ENCODE measurements at places on chromosomes 5 and 9. TPM values are rescaled to one million over a fixed set of nuclear protein-coding genes. Genes with fewer than 3 reads are reported as not detected.

The ADGRD2 gene
- total RNA-seq, result not detected

The ADRB2 gene
- 0.37 TPM for total RNA-seq

The BAAT gene
- total RNA-seq, result 0.07 TPM

- DNase-seq, result no peak
- H3K36me3 ChIP-seq, result no peaks in the 10 kb centered on the region
- H3K4me1 ChIP-seq, result peaks cover 18% of the 10 kb centered on the region
- no peak overlapping the region for H3K27ac ChIP-seq
Observed at GRCh38 chr9:127384016-127384730, 12.8 kb upstream of the SLC2A8 start.

- peaks cover 29% of the 10 kb centered on the region for H3K4me1 ChIP-seq
- no peaks in the 10 kb centered on the region for H3K27me3 ChIP-seq
- DNase-seq, result no peak
Observed at GRCh38 chr5:134592141-134592746, 40.4 kb downstream of the SAR1B start.

The COL23A1 gene
- total RNA-seq, result 0.07 TPM

GRCh38 chr5:124538931-124539330 is 207.5 kb downstream of the ZNF608 start:
- no peak for DNase-seq
- no peak overlapping the region for H3K27ac ChIP-seq
- no peaks in the 10 kb centered on the region for H3K36me3 ChIP-seq
- H3K27me3 ChIP-seq, result no peaks in the 10 kb centered on the region
- no peak overlapping the region for H3K4me3 ChIP-seq

DNA sequence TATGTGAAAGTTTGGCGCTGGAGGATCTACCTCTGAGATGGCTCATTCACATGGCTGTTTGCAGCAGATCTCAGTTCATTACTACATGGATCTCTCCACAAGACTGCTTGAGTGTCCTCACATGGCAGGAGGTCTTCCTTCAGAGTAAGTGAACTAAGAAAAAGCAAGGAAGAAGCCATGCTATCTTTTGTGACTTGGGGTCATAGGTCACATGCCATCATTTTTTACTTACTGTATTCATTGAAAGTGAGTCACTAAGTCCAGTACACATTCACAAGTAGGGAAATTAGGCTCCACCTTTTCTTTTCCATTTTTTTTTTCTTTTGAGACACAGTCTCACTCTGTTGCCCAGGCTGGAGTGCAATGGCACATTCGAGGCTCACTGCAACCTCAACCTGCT is 8.7 kb upstream of the CDKN2AIPNL start:
- H3K27me3 ChIP-seq, result no peaks in the 10 kb centered on the region
- H3K4me1 ChIP-seq, result no peaks in the 10 kb centered on the region
- no peak for DNase-seq
- H3K36me3 ChIP-seq, result no peaks in the 10 kb centered on the region

DNA sequence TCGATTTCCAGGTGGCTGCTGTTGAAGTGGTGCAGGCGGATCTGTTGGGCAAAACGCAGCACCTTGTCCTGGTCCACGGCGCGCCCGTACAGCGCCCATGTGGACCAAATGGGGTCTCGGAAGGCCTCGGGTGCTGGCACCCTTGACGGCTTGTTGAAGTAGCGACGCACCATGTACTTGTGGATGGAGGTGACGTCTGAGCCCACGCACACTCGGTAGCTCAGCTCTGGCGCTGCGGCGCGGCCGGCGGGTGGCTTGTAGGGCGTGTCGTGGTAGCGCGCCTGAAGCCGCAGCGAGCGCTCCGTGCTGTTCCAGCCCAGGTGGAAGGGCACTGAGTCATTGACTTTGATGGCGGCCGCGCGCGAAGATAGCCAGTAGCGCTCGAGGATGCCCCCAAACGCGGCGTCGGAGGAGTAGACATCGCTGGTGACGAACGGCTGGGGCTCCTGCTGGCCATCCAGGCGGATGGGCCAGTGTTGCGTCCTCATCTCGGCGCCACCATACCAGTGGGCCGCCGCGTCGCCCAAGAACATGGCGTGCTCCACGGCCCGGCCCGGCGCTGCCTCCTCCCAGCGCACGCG is 4.7 kb downstream of the MYORG start:
- peaks cover 10% of the 10 kb centered on the region for H3K36me3 ChIP-seq
- no peak overlapping the region for H3K27ac ChIP-seq
- no peak overlapping the region for H3K4me3 ChIP-seq
- H3K4me1 ChIP-seq, result peaks cover 14% of the 10 kb centered on the region
- no peak for DNase-seq

- no peak overlapping the region for H3K27ac ChIP-seq
- H3K27me3 ChIP-seq, result no peaks in the 10 kb centered on the region
- no peaks in the 10 kb centered on the region for H3K36me3 ChIP-seq
- no peak overlapping the region for H3K4me3 ChIP-seq
- no peaks in the 10 kb centered on the region for H3K4me1 ChIP-seq
Observed at GRCh38 chr5:116359592-116359991, 215.0 kb downstream of the SEMA6A start.

DNA sequence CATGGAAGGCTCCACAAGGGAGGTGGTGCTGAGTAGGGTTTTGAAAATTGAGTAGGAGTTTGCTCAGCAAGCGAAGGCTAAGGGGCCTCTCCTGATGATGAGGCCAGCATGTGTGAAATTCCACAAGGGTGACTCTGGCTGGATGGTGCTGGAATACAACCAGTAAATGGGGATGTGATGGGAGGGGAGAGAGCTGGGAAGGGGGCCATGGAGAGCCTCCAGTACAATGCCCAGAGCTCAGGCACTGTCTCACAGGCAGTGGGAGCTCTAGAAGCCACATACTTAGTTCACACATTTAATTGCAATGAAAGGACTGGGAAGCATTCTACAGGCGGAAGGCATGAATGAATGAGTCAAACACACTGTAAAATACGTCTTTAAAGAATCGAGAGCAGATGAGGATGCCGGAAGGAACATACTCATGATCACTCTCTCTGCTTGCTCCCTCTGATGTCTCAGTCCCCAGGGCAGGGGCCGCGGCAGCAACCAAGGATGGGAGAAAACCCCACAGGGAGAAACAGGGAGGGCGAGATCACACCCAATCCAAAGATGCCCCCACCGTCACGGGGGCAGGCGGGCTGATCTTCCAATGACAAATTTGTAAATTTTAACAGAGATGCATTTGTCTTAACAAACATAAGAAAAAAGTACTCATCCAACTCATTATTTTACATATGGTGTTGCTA is 261.0 kb downstream of the NSG2 start:
- no peak for DNase-seq
- no peak overlapping the region for H3K4me3 ChIP-seq
- peaks cover 8% of the 10 kb centered on the region for H3K27me3 ChIP-seq
- H3K4me1 ChIP-seq, result no peaks in the 10 kb centered on the region
- no peak overlapping the region for H3K27ac ChIP-seq
- H3K36me3 ChIP-seq, result no peaks in the 10 kb centered on the region

DNA sequence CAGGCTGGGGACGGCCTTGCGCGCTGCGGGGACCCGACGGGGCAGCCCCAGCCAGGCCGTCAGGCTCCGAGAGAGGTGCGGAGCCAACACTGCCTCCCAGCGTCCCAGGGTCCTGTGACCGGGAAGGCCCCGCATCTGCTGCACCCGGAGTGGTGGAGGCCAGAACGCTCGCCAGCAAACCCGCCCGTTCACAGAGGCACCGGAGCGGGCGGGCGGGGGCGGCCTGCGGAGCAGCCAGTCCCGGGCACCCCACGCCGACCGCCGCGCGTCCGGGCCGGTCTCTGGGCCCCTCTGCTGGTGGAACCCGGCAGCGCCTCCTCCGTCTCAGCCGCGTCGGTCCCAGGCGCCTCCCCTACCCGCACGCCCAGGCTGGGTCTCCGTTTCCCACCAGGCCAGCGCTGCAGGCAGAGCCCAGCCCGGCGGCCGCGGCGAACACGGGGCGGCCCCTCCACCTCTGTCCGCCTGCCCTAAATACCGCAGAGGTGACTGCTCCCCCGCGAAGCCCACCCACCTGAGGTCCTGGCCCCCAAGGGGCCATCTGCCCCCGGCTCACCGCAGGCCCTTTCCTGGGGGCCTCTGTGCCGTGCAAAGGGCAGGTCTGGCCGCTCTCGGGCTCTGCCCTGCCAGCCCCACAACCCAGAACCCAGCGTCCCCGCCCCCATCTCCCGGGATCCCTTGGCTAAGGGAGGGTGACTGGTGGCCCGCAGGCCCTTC is 15.9 kb downstream of the EXD3 start:
- no peak overlapping the region for H3K4me3 ChIP-seq
- peaks cover 3% of the 10 kb centered on the region for H3K4me1 ChIP-seq
- peaks cover 5% of the 10 kb centered on the region for H3K36me3 ChIP-seq
- DNase-seq, result peak; percentile 93

GRCh38 chr9:90966480-90967144 is 165.0 kb downstream of the SYK start:
- peaks cover 2% of the 10 kb centered on the region for H3K27me3 ChIP-seq
- peaks cover 25% of the 10 kb centered on the region for H3K4me1 ChIP-seq
- peak overlapping the region; percentile 80 for H3K27ac ChIP-seq
- no peak for DNase-seq

The MED7 gene
- total RNA-seq, result 13.2 TPM

- peaks cover 9% of the 10 kb centered on the region for H3K27me3 ChIP-seq
- peak overlapping the region; percentile 87 for H3K27ac ChIP-seq
- peaks cover 35% of the 10 kb centered on the region for H3K4me1 ChIP-seq
- DNase-seq, result no peak
Observed at GRCh38 chr5:177445917-177446199, 756 bp upstream of the PRR7 start.

DNA sequence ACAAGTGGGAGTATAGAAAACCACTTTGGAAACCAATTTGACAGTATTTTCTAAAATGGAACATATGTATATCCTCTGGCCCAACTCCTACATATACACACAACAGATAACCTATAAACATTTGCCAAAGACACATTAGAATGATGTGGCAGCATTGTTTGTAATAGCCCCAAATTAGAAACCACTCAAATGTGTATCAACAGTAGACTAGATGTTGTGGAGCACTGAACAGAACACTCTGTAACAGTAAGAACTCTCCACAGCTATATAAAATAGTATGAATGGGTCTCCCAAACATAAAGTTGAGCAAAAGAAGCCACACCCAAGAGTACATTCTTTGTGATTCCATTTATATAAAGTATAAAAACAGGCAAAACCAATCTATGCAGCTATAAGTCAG is 6.1 kb downstream of the ZNF622 start:
- peak overlapping the region; percentile 80 for H3K27ac ChIP-seq
- H3K4me1 ChIP-seq, result peaks cover 67% of the 10 kb centered on the region
- H3K36me3 ChIP-seq, result peaks cover 83% of the 10 kb centered on the region
- peak overlapping the region; percentile 53 for H3K4me3 ChIP-seq
- no peaks in the 10 kb centered on the region for H3K27me3 ChIP-seq
- no peak for DNase-seq

- no peak for DNase-seq
- no peaks in the 10 kb centered on the region for H3K36me3 ChIP-seq
- no peaks in the 10 kb centered on the region for H3K4me1 ChIP-seq
- H3K27ac ChIP-seq, result no peak overlapping the region
Observed at GRCh38 chr5:114988096-114988495, 181.6 kb downstream of the TRIM36 start.

DNA sequence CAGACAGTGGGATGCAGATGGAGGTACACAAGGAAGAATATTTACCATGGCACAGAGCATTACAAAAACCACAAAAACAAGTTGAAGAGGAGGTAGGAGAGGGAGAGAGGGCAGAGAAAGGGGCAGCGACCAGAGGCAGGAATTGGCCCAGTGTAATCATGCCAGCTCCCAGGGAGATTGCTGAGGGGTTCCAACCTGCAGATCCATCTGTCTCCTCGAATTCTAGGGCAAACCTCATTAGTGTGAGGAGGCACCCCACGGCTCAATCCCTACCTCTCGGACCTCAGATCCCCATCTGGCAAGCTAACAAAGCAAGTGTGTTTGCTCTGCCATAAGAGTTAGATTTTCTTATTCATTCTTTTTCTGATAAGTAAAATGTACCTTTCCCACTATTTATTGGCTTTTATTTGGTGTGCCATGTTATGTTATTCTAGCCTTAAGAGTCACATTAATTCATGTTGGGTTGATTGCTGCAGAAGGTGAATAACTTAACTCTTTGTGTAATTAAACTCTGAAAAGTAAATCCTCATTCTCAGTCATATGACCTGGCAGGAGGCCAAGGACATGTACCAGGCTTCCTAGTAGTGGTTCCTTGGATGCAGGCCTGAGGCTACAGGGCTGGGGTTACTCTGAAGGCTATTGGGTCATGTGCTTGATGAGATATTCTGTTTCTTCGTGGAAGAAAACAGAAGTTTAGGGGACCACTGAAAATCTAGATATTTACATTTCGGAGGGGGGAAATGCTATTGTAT is 315.2 kb upstream of the ATP10B start:
- H3K4me3 ChIP-seq, result no peak overlapping the region
- no peaks in the 10 kb centered on the region for H3K27me3 ChIP-seq
- DNase-seq, result no peak
- no peaks in the 10 kb centered on the region for H3K36me3 ChIP-seq
- no peak overlapping the region for H3K27ac ChIP-seq
- no peaks in the 10 kb centered on the region for H3K4me1 ChIP-seq

DNA sequence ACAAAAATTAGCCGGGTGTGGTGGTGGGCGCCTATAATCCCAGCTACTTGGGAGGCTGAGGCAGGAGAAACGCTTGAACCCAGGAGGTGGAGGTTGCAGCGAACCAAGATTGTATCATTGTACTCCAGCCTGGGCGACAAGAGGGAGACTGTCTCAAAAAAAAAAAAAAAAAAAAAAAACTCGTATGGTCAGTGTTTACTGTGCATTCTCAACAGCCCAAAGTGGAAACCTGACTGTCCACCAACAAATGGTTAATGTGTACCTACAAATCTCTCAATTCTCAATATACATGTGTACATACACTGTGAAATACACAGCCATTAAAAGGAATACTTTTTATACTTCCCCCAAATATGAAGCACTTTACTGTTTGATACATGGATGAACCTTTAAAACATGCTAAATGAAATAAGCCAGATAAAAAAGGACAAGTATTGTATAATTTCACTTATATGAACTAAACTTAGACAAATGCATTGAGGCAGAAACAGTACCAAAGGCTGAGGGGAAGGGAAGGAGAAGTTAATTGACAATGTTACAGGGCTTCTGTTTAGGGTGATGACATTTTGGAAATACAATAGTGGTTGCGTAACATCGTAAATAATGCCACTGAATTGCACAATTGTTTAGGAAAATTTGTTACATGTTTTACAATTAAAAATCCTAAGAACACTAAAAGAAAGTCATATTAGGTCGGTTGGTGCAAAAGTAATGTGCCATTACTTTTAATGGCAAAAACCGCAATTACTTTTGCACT is 16.5 kb downstream of the DNAJA1 start:
- peaks cover 41% of the 10 kb centered on the region for H3K36me3 ChIP-seq
- H3K4me1 ChIP-seq, result peaks cover 12% of the 10 kb centered on the region

- H3K27ac ChIP-seq, result no peak overlapping the region
- no peaks in the 10 kb centered on the region for H3K36me3 ChIP-seq
- H3K4me1 ChIP-seq, result no peaks in the 10 kb centered on the region
Observed at GRCh38 chr5:13917061-13917460, 27.4 kb downstream of the DNAH5 start.

The GCNT4 gene
- total RNA-seq, result 0.70 TPM

GRCh38 chr9:11457825-11458790 is 845.3 kb upstream of the PTPRD start:
- H3K36me3 ChIP-seq, result no peaks in the 10 kb centered on the region
- no peak overlapping the region for H3K4me3 ChIP-seq
- DNase-seq, result no peak

The PFN3 gene
- total RNA-seq, result not detected

The DNAJB5 gene
- total RNA-seq, result 10.6 TPM

The CHD1 gene
- total RNA-seq, result 80.6 TPM

GRCh38 chr9:33044162-33044673 is 19.1 kb downstream of the DNAJA1 start:
- peaks cover 40% of the 10 kb centered on the region for H3K36me3 ChIP-seq
- peak overlapping the region; percentile 55 for H3K27ac ChIP-seq
- peaks cover 12% of the 10 kb centered on the region for H3K4me1 ChIP-seq
- peak; percentile 89 for DNase-seq
- peak overlapping the region; percentile 73 for H3K4me3 ChIP-seq

The CACNA1B gene
- total RNA-seq, result not detected

All from activated CD4-positive, alpha-beta T cell treated with anti-CD3 and anti-CD28 coated beads, Interleukin-2, amount 10 ng/mL, durations not matched to agents 24 days and 14 days (primary cell).